ENCODE measurements at places on chromosomes 2 and 18.

DNA sequence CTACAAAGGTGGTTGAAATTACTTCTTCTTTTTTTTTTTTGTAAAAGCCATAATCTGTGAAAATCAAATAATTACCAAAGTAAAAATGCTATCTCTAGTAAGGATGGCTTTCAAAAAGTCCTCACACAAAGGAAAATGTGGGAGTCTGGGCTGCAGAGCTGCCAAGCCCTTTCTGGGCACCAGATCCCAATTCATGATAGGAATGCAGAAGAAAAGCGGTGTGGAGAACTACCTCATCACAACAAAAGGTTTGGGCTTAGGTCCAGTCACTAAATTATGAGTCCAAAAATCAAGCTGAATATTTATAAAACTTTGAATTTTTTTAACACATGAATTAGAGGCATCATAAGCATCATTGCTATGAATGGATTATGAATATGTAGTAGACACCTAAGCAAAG lies 30.8 kb upstream of the EPHA4 start:
- no peak for DNase-seq

DNA sequence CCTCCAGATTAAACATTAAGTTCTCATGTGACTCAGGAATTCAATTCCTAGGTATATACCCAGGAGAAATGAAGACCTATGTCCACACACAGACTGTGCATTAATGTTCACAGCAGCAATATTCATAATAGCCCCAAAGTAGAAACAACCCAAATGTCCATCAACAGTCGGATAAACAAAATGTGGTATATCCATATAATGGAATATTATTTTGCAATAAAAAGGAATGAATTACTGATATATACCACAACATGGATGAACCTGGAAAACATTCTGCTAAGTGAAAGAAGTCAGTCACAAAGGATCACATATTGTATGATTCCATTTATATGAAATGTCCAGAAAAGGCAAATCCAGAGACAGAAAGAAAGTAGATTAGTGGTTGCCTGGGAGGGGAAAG lies 20.5 kb downstream of the PELI1 start:
- DNase-seq, result no peak

- DNase-seq, result no peak
Measured at GRCh38 chr18:23234619-23235018, 99.3 kb downstream of the CABLES1 start.

DNA sequence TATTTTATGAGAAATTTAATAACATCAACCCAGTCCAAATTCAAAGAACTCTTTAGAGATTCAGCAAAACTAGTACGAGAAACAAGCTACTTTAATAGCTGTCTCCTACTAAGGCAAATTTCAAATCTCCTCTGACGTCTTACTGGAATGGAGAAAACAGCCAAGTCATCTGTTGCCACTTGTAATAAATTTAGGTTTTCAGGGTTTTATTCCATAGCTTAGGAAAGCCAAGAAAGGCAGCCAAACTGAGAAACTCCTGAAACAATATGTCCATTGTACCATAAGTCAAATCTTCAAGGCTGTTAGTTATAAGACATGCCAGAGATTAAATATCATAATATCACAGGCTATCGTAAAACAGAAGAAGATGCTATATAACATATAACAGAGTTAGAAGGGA lies 524.6 kb upstream of the SETBP1 start:
- DNase-seq, result no peak

DNA sequence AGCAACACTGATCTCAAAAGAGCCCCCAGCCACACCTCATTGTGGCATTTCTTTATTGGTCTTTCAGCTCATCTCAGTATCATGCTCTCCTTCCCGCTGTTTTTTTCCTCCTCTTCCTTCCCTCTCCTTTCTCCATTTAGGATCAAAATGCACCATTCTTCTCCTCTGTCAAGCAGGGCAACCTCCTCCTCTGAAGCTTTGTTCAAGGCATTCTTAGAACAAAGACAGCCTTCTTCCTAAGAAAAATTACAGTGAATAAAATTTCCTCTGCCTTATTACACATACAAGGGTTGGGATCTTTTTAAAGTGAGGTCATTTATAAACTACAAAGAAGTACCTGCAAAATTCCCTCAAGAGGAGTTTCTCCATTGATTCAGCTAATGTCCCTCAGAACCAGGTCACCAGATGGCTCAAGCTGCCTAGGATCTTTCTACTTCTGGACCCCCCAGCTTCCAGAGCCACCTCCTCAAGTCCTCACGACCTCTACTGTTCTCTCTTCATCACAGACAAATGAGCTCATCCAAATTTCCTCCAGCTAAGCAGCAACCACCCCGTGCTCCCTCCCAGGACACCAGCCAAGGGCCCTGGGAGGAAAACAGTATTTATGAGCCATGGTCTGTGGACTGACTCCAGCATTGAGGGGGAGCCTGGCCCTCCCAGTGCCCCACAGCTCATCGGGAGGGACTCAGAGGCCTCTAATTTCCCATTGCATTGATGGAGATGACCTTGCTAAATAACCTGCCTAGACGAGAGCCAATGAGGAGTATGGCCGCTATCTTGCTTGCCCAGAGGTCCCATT lies 18.0 kb downstream of the SFXN5 start:
- DNase-seq, result no peak

DNA sequence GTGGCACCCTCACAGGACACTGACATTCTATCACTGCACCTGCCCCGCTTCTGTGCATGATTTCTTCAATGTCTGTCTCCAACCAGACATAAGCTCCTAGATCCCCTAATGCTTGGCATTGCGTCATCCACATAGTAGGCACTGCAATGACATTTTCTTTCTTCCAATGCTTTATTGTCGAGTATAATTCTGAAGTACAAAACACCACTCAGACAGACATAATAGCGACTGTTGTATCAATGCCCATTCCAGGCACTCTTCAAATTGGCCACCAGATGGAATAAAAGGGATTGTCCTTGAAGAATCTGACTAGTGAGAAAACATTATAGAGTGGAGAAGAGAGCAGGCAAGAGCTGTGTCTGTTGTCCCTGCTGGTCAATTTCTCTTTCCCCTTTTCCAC lies 89.0 kb downstream of the LPIN1 start:
- DNase-seq, result no peak

- no peak for DNase-seq
Measured at GRCh38 chr2:122535960-122536505, 780.6 kb downstream of the TSN start.

GRCh38 chr2:158815658-158816057 lies 20.5 kb downstream of the DAPL1 start:
- DNase-seq, result no peak

DNA sequence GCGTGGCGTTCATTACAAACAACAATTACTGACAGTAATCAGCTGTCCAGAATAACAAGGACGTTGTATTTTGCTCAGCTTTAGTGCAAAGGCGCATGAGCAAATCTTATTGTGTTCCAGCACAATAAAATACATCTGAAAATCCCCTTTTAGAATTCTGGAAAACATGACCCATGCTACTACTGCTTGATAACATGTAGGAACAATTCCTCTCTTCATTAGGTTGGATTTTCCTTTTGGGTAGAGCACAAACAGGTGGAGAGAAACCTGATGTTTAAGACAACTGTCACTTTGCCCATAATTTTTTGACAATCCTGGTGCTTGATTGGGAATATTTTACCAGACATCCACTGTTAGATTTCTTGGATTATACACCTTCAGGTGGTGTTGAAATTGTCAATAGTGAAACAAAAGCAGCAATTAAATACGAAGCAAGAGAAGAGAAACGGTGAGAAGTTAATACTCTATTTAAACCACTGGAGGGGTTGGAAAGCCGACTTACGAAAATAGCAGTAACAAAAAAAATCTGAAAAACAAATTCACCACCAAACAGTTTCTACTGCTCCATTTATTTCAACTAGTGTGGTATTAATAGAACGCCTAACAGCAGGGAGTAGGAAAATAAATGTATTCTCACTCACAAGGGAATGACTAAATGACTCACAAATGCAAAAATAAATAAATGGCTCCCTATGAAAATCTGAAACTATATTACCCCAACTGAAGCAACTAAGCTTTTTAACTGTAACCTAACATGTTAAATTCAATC lies 102.7 kb downstream of the CPO start:
- DNase-seq, result no peak

- DNase-seq, result no peak
Measured at GRCh38 chr2:150122871-150123613, 364.4 kb downstream of the RND3 start.

DNA sequence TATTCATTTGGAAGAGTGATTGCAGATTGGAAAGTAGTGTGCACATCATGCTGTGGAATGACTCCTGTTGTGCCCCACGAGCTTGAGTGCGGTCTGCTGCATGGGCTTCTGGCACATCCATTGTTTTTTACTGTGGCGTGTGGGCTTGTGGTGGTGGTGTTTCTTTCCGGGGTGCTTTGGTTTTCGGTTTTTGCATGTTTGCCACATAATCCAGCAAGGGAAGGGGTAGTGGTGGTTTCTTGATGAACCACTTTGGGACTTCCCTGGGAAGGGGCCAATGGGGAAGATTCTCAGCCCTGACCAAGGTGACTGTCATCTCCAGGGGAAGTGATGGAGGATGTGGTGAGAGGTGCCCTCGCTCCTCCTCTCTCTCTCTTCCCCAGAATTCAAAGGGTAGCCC lies 57.0 kb downstream of the COA5 start:
- DNase-seq, result no peak

GRCh38 chr2:66547118-66547517 lies 112.2 kb downstream of the MEIS1 start:
- DNase-seq, result no peak

DNA sequence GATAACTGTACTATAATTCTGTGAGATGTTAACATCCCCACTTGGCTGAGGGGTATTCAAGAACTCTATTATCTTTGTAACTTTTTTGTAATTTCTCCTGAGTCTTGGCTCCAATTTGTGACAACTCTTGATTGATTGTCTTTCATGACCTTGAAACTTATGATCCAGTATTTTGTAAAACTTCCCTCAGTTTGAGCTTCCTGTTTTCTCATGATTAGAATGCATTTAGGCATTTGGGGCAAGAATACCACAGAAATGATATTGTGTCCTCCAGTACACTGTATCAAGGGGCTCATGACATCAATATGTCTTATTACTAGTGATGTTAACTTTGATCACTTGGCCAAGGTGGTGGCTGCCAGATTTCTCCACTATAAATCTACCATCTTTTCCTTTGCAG lies 37.4 kb downstream of the PNO1 start:
- DNase-seq, result no peak

- DNase-seq, result no peak
Measured at GRCh38 chr2:126862730-126863129, 36.0 kb upstream of the TEX51 start.

DNA sequence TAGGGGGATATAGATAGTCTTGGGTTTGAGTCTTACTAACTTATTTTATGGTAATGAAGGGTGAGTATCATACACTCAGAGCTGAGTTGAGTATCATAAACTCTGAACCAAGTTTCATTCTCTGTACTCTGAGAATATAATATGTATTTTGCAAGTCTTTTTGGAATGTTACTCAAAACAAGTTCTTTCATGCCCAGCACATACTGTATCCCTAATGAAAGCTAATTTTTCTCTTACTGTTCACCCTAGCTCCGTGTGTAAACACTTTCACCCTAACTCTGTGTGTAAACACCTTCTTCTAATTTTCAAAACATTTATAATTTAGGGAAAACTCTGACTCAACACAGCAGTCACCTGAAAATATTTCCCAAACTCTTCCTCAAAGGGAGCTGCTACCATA lies 29.7 kb upstream of the CHST9 start:
- no peak for DNase-seq

DNA sequence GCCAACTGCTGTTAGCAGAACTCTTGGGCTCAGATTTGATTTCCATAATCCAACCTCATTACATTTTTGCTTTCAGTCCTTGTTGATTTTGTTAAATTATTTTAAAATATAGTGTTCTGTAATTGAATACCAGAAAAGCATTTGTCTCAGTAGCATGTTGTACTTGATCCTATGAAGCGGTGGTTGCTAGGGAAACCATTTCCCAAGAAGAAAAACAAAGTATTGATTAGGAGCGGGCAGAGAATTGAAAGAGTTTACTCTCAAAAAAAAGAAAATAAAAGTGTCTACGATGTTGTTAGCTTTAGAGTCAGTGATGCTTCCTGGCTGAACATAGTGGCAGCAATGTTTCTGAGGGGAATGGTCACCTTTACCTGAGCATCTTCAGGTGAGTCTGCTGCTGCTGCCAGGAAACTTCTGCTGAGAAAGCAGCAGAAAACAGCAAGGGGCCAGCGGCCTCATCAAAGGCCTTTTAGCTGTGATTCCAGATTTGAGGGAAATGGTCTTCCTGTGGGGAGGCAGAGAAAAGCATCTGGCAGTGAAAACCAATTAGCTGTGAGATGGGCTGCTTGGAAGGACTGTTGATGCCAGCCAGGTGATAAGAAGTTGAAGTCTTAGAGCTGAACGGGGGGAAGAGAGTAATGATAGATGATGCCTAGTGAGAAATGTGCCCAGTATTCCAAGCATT lies 37.1 kb downstream of the CRIM1 start:
- no peak for DNase-seq

DNA sequence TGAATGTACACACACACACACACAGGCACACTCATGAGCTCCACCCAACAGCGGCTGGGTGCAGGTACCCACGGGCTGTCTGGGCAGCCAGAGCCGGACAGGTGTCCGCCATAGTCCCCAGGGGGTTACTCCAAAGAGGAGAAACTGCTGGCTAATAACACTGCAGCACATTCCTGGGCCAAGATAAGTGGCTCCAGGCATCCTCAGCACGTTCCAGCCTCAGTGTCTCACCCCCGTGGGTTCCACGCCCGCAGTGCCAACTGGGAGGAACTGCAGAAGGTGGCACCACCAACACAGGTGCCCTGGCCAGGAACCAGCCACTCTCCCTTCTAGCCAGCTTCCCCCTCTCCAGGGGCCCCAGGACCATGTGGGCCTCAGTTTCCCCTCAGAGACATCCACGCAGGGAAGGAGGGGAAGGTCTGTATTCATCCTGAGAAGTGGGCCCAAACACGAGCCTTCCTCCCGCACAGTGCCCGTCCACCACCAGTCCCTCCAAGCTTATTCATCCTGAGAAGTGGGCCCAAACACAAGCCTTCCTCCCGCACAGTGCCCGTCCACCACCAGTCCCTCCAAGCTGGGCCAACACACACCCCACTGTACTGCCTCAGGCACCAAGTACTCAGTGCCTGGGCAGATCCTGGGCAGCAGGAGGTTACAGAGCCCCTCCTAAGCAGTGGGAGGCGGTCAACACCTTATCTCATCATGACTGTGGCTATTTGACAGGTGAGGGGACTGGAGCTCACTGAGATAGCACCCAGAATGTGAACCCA lies 47.6 kb downstream of the TNS1 start:
- DNase-seq, result no peak

DNA sequence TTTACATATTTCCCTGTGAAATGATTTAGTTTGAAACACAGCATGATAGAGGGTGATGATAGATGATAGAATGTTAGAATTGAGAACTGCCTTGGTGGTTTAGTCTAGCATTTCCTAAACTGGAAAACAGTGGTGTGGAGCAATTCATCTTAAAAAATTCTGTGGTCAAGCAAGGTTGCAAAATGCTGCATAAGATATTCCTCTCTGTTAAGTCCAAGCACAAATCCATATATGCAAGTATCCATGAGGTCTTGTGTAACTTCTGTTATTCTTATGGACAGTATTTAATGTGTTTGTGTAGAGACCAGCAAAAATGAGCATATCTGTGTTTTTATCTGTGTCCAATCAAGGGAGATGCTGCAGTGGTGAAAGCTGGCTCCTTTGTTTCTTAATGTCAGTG lies 30.0 kb downstream of the CPS1 start:
- DNase-seq, result no peak

Data from B cell (primary cell).